ENCODE measurements at places on chromosomes 16 and 17.

- no peak for DNase-seq
These were observed 2.2 kb downstream of the CRISPLD2 start for GRCh38 chr16:84821728-84822689.

- DNase-seq: no peak
These were observed 3.3 kb downstream of the PRSS53 start for GRCh38 chr16:31085411-31085810.

GRCh38 chr17:82143333-82143732 is 45.3 kb upstream of the FASN start:
- no peak for DNase-seq

DNA sequence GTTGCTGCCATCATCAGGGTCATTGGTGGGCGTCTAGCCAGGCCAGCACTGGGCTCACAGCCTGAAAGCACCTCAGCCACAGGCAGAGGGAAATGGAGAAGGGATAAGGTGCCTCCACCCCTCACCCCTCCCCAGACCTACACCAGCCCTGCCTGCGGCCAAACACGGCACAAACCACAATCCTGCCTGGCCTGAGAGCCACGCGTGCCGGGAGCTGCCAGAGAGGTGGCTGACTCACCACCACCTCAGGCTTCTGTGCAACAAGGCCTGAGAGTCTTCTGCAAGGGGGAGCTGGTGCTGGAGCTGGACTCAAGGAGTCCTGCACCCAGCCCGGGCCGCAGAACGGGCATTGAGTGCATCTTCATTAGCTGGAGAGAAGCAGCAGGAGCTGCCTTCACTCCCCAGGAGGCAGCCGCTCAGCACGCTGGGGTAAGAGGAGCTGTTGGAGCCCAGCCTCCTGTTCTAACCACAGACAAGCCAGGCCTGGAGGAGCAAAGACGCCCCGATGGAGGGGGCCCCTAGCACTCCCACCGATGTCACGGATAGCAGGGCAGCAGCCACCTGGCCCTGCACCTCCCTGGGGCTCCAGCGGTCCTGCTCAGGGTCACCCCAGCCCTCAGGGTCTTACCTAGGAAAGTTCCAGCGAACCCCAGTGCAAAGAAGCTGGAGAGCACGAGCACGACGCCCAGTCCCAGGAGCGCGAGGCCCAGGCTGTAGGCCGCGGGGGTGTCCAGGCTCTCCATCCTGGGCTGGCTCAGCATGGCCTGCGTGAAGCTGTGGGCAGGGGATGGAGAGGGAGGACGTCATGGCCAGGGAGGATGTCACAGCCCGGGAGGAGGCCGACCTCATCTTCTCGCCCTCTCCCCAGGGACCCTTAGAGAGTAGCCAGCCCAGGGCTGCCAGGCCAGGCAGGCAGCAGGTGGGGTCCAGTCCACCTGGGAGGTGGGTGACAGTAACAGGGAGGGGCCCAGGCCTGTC is 16.0 kb upstream of the RASD1 start:
- no peak for DNase-seq

- peak; percentile 27 for DNase-seq
These were observed 591.4 kb downstream of the TMEM114 start for GRCh38 chr16:7998789-7999453.

GRCh38 chr17:78764871-78765270 is 17.2 kb downstream of the CYTH1 start:
- no peak for DNase-seq

DNA sequence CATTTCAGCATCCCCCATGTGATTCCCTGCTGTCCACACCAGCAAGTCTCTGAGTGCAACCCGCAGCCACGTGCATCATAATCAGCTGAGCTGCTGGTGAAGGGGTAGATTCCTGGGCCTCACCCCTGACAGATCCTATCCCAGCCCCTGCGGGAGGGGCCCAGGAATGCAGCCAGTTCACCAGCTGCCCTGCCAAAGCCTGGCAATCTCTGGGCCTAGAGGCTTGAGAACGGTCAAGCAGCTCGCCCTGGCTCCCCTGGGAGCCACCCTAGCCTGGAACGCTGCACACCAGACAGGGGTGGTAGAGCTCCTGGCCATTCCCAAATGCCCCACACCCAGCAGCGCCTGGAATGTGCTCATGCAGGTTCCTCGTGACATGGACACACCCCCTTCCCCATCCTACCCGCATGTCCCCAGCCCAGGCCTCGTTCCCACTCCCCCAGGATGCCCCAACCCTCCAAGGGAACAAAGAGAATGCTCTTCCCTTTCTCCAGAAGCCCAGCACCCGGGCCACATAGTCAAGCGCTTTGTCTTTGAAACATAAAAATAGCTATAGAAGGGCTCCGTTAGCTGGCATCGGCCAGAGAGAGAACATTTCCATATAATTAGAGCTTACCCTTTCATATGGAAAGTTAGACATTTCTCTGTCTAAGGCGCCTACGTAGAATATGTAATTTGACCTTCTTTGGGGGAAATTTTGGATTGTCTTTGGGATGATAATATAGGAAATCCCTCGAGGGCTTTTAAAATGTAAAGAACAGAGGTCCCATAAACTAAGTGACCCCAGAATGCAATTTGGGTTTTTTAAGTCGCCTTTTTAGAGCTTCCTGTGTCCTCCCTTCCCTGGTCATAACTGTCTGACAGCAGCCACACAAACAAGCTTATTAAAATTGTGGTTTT is 3.4 kb downstream of the CEP295NL start:
- DNase-seq: no peak

DNA sequence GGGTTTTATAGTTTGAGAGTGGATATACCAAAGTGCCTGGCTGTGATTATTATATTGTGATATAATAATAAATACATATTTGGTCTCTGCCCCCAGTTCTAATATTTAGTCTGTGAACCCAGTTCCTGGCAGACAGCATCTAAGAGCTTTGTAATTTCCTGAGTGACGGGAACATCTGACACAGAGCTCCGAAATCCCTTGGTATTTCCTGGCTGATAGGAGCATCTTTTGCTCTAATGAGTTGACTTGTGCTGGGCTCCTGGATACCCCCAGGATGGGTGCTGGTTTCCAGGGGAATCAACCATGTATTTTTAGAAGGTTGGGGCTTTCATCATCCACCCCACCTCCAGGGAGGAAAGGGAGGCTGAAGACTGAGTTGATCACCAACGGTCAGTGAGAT is 187.3 kb downstream of the CDH13 start:
- DNase-seq: no peak

DNA sequence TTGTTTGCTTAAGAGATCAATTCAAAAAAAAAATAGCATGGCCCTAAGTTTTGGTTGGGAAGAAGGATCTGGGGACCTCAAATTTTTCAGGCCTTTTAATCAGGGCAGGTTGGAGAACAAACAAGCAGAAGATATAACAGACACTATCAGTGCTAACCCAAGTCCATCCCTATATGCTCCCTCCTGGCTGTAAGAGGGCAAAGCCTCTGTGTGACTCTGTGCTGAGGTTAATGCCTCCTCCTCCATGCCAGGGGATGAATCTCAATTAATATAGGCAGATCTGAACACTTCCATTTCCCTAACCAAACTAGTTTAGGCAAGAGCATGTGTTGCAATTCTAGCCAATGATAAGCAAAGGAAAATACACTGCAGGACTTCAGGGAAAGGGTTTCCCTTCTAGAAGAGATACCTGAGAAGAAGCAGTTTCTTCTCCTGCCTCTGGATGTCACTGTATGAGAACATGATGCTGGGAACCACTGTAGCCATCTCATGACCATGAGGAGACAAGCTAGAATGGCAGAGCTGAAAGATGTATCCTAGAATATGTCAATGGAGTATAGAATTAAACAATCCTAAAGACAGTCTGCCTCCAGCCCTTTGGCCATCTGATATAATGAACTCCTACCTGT is 76.0 kb downstream of the CHD9NB start:
- peak; percentile 58 for DNase-seq

DNA sequence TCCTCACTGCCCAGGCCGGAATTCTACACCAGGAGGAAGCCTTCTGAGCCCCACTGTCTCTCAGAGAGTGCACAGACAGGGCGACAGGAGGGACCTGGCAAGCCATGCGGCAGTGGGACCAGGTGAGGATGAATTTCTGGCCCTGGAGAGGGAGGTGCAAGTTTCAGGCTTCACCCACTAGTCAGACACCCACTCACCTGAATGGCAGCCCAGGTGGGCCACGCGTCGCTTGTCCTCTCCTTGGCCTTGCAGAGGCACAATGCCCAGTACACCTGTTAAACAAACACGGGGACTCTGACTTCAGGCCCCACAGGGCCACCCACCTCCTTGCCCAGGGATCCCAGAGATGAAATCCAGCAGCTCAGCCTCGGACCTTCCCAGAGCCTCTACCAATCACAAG is 4.2 kb downstream of the CORO7 start:
- no peak for DNase-seq

DNA sequence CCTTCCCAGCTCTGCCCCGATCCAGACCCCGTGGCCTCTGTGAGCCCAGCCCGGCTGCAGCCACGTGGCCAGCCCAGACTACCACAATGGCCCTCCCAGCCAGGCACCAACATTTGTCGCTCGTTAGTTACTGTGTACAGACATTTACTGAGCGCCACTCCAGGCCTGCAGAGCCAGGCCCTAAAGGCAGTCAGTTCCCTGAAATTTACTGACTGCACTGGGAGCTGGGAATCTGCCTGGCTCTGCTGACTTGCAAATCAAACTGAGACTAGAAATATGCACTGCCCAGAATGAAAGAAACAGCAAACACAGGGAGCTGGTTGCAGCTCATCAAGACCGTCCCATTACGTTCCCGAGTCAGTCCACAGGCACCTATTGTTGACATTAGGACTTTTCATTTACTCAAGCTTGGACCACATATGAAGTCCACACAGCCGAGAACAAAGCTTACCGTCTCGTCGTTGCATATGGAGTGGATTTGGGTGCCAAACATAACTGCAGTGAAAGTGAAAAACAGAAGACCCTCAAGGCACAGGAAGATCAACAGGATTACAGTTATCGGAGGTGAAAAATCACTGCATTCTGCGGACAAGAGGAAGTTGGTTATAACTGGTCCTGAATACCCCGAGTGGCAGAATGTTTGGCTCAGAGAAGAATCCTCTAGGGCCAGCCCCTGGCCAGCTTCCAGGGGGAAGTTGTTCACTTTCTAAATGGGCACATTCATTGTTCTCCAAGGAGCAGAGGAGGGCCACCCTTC is 34.5 kb downstream of the ZDHHC7 start:
- no peak for DNase-seq

GRCh38 chr16:86393907-86394626 is 116.3 kb upstream of the FOXF1 start:
- no peak for DNase-seq

DNA sequence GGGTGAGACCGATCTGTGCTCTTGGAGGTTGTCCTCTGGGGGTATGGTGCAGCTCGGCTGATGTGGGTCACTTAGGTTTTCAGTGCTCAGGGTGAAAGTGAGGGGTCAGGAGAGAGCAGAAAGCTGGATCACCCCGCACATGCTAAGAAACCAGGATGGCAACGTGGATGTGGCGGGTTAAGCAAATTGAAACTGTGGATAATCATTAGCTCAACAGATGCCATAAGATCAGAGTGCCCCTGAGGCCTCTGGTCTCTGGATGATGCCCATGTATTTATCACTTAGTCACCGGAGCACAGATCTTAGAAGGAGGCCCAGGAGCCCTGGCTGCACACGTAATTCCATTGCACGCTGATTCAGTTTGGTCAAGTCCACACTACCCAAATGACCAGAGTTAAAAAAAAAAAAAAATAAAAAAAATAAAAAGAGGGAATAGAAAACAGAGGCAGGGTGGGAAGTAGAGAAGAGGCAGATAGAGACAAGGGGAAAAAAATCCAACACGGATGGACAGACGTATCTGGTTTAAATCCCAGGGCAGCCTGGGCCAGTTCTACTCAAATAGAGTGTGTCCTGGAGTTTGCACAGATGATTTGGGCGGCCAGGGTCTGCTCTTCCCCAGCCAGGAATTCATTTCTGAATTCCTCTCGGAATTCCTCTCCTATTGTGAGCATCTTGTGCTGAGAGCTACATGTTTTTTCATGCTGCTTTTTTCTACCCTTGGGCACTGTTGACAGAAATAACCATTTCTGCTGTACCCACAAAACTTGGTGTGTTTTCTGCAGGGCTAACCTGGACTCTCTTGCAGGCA is 378.3 kb downstream of the CPPED1 start:
- peak; percentile 70 for DNase-seq

DNA sequence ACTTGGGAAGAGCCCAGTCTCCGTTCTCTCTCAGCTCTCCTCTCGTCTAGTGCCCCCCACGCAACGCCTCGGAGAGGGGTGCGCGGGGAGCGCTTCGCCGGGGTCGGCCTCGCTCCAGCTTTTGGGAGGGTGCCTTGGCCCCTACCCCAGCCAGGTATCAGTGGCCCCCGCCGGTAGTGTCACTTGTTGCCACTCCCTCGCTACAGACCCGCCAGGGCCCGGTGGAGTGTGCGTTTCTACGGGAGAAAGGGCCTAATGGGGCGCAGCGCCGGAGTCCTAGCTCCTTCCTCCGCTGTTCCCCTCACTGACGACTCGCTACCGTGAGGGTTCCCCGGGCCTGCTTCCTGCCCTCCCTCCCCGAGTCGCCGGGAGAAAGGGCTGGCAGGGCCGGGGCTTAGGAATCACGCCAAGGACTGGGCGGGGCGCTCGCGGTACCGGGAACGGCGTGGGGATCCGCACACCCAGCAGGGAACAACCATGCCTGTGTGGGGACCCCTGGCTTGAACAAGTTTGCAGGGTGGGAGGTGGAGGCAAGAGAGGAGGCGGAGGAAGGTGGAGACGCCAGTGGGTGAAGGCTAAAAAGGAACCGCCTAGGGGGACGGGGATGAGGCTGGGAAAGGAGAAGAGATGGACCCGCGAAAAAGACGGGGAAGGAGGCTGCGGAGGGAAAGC is 997 bp upstream of the CDH11 start:
- DNase-seq: peak; percentile 39

GRCh38 chr16:74280448-74280847 is 16.2 kb upstream of the PSMD7 start:
- no peak for DNase-seq

DNA sequence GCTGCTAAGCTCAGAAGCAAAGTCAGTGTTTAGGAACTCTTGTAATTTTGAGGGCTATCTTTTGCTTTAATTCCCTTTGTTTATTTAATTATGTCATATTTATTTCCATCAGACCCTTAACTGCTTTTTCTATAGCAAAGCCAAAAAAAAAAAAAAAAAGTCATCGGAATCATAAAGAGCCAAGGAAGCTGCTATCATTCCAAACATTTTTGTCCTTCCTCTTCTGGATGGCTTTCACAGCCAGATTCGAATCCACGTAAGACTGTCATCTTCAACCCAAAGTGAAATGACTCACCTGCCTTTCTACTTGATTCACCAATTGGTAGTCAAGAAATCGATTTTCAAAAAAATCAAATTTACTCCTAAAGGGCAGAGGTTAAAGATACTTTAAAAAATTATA is 38.4 kb downstream of the WIPI1 start:
- DNase-seq: no peak

- DNase-seq: no peak
These were observed 8.6 kb upstream of the NFATC3 start for GRCh38 chr16:68076560-68076959.

GRCh38 chr17:34639706-34640425 is 60.5 kb downstream of the TMEM132E start:
- DNase-seq: peak; percentile 93

All from NCI-H82 (cell line).